ENCODE measurements at places on chromosomes 7 and 10. TPM values are rescaled to one million over a fixed set of nuclear protein-coding genes. Genes with fewer than 3 reads are reported as not detected.
A peak's percentile ranks its signal among the peaks of the same experiment; 100 is the strongest.

- DNase-seq, result no peak
Observed at GRCh38 chr10:125080296-125080695, 80.1 kb downstream of the CTBP2 start.

DNA sequence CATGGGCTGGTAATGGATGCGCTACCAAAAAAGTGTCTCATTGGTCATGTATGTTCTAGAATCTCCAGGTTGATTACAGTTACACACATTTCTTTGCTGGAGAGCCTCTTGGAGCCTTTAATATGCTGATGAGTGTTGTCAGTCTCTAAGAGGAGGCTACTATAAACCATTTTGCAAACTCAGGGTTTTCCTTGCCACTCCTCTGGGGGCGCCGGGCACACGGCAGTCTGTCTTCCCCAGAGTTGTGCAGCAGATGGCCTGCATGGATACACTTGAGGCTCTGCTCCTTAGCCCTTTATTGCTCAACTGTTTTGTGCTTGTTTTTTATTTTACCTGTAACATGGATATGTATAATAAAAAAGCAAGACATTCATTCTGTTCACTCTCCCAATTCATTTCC lies 196.5 kb downstream of the ACTR3B start:
- DNase-seq, result no peak

DNA sequence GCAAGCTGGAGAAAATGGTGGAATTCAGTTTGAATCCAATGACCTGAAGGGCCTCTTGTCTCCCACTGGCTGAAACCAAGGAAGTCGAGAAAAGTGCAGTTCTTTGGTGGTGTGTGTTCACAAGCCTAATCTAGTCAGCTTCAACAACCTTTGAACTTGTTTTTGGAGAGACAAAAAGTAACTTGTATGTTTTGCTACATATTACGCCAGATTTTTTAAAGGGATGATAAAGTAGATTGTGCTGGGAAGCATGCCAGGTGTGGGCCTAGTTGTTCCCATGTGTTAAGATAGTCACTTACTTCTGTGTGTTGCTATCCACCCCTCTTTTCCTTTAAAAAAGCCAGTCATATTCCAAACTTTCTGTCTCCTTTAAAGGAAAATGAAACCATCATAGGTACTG lies 79.7 kb upstream of the FAM3C start:
- peak; percentile 80 for DNase-seq

- peak; percentile 20 for DNase-seq
Observed at GRCh38 chr10:44967616-44968015, 8.0 kb downstream of the RASSF4 start.

- peak; percentile 73 for DNase-seq
Observed at GRCh38 chr7:140475747-140476333, 3.5 kb downstream of the MKRN1 start.

- DNase-seq, result no peak
Observed at GRCh38 chr7:93245525-93246432, 13.6 kb downstream of the VPS50 start.

DNA sequence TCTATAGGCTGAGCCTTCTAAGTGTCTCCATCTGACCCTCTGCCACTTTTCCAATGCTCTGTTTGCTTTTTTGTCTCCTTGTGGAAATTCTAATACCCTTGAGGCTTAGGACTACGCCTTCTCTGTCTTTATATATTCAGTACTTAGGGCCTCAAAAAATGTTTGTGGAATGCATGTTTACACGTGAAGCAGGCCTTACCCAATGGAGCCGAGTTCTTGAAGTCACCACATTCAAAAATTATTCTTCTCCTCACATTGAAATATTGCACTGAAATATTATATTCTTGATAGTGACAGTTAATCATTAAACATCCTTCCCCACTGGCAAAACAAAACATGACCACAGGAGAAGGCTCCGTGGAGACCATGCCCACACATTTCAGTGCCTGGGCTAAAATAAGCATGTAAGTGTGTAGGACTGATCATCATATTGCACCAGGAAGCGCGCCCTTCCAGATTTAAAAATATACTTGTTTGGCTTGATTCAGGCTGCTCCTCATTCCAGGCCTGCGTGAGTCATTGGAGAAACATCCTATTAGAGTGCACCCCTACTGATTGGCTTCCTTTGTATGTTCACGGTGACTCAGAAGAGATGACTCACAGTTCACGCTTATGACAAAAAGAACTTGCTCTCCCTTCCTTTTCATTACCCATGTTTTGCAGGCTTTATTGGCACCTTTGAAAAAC lies 307.4 kb upstream of the AOAH start:
- peak; percentile 75 for DNase-seq

DNA sequence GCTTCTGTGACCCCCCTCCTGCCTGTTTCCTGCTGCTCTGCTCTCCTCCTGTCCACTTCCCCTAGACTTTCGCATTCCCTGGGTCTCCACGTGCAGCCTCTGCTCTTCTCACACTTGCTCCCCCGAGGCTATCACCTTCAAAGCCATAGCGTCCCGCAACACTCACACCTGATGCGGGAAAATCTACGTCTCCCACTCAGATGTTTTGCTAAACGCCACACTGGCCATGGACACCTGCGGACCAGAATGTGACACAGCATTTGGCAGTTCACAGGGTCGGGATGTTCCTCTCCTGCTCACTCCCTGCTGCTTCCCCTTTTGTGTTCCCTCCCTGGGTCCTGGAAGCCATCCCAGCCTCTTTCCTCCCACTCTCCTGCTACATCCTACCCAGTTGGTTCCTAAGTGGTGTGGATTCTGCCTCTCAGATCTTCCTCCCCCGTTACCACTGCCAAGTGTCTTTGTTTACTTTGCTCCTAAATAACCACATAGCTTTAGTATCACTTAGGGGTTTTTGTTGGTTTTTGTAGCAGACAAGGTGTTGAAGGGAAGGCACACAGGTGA lies 33.7 kb upstream of the RBM33 start:
- DNase-seq, result no peak

GRCh38 chr7:120991581-120991980 lies 3.1 kb downstream of the CPED1 start:
- DNase-seq, result no peak

Gene SH3PXD2A
- total RNA-seq, result 40.8 TPM

Gene FGFBP3
- 1.1 TPM for total RNA-seq

Gene TFR2
- 1.8 TPM for total RNA-seq
